PC-3 (cell line): ENCODE measurements at places on chromosomes 12 and 14. TPM values are rescaled to one million over a fixed set of nuclear protein-coding genes. Genes with fewer than 3 reads are reported as not detected.

TMEM19 gene
- 14.3 and 17.5 TPM in 2 replicates for total RNA-seq

DPPA3 gene
- not detected in 2 replicates for total RNA-seq

PTPRQ gene
- 0.07 TPM in 1 of 2 replicates, not detected in the other for total RNA-seq

DAAM1 gene
- 32.7 and 36.7 TPM in 2 replicates for total RNA-seq

POTEM gene
- 0.12 TPM in 1 of 2 replicates, not detected in the other for total RNA-seq

OR4E1 gene
- total RNA-seq, result not detected in 2 replicates

TMEM179 gene
- not detected in 2 replicates for total RNA-seq

GARIN6 gene
- not detected in 2 replicates for total RNA-seq

PPP1R1A gene
- not detected in 2 replicates for total RNA-seq
